ENCODE measurements at places on chromosomes 16 and 17.

DNA sequence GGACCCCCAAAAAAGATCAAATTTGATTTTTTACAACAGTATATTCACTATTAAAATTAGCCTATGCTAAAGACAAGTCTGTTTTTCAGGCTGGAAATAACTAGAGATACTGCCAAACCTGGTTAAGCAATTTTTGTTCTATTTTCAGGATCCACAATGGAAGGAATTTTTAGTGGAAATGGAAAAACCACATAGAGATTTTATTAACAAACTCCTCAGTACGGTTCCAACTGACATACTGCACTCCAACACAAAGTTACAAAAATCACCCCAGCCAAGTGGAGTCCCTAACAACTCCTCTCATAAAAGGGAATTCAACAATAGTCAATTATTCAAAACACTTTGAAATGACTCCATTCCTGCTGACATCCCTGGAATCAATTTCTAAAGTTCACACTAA is 101.6 kb upstream of the TOB1 start:
- DNase-seq: no peak

DNA sequence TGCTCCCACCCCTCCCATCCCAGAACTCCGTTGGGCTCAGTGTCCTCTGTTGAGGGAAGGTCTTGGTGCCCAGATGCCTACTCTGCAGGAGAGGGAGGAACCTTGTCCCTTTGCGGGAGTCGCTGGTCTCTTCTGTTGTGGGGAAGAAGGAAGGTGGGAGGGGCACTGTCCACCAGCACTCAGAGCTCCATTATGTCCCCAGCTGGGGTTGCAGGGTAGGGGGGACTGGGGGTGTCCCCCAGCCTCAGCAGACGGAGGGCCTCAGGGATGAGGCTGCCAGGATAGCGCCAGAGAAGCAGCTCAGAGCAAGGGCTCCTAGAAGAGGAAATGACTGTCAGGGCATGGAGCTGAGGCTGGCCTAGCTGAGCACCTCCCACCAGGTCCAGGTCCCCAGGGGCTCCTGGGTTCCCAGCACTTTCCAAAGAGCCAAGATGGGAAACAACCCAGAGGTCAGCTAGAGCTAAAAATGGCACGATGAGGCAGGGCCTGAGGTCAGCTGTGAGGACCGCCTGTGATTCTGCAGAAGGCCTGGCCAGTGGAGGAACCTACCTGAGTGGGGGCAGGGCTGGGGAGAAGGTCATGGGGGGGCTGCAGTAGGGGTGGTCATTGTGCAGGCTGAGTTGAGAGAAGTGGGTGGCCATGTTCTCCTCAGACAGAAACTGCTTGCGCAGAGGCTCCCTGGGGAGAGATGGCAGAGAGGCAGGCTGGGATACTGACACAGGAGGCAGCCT is 893 bp downstream of the HCFC1R1 start:
- DNase-seq: peak; percentile 89

DNA sequence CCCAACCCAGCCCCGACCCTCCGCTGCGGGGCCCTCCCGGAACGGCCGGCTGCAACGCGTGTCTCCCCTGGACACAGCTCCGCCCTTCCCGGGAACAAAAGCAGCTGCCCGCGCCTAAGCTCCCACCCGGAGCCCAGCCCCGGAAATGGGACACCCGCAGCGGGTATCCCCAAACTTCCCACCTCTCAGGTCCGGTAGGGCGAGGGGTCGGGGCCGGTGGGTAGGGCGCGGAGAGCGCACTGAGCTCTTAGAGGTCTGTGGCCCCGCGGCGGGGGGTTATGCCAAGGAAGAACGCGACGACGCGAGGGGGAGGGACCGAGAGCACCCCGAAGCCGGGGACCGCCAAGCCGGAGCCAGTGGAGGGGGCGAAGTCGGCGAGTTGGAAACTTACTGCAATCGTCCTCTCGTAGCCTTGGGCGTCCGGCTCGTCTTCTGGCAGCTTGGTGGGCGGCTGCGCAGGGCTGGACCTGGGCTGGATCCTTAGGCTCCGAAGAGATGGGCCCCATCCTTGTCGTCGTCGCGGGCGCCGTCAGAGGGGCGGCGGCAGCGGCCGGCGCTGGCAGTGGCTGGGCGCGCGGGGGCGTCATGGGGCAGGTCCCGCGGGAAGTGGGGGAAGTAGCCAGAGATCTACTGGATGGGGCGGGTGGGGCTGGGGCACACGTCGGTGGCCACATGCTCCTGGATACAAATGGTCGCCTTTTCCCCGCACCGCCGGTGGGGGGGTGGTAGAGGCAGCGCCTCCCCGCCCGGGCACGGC is 6.9 kb downstream of the USP6 start:
- DNase-seq: peak; percentile 63

- DNase-seq: no peak
Measured at GRCh38 chr16:22092143-22092933, at the start of gene VWA3A. Gene VWA3A, plus strand, starts transcription at chr16:22092541. Its CDS starts 97 bp downstream, at chr16:22092638.

DNA sequence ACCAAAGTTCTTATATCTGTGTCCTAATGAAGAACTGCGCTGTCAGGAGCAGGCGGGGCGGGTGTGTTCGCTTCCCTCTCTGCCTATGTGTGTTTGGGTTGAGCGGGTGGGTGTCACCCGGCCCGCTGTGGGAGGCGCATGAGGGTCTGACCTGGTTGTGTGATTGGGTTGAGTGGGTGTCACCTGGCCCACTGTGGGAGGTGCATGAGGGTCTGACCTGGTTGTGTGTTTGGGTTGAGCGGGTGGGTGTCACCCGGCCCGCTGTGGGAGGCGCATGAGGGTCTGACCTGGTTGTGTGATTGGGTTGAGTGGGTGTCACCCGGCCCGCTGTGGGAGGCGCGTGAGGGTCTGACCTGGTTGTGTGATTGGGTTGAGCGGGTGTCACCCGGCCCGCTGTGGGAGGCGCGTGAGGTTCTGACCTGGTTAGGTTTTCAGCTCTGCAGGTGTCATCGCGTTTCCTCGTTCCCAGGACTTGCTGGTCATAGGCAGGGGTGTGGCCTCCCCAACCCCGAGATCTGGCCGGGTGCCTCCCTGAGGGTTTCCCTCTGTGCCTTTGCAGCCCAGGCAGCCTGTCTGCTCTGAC is 69.6 kb upstream of the ZNF750 start:
- DNase-seq: no peak

- no peak for DNase-seq
Measured at GRCh38 chr16:79648826-79649225, 48.3 kb upstream of the MAF start.

DNA sequence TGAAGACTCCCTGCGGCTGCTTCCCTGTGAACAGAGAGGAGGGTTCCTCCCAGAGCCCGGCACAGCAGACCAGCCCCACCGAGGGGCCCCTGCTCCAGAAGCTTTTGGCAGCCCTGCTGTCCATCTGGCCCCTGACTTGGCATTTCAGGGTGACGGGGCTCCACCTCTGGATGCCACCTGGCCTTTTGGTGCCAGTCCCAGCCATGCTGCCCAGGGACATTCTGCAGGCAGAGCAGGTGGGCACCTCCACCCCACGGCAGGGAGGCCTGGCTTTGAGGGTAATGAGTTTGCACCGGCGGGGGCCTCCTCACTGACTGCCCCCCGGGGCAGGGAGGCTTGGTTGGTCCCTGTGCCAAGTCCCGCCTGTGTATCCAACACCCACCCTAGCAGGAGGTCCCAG is 20.3 kb upstream of the ZFPM1 start:
- DNase-seq: no peak

GRCh38 chr17:56536766-56537165 is 56.7 kb upstream of the NOG start:
- no peak for DNase-seq

DNA sequence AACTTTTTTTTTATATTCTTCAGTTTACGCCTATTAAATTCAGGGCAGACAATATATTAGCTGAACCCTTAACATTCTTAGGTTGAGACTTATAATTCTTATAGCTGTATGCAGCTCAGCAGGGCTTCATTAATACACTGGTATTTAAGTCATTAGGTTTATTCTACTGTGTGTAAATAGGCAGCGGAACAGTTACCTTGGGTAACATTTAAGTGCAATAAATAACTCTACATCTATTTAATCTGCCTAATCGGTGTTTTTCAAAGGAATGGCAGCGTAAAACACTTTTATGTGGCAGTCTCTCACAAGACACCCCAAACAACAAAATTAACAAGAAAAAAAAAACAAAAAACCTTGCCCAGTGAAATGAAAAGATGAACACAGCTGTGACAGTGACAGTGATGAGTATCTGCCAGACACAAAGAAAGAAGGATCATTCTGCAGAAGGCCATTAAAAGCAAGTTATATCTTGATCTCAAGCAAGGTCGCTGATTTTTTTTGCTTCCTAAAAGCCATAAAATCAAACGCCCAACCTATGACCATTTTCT is 32.6 kb downstream of the KCNJ2 start:
- no peak for DNase-seq

- no peak for DNase-seq
Measured at GRCh38 chr16:813204-813915, 12.8 kb upstream of the GNG13 start.

- peak; percentile 81 for DNase-seq
Measured at GRCh38 chr17:49616601-49617131, 41.0 kb downstream of the NXPH3 start.

- DNase-seq: no peak
Measured at GRCh38 chr16:15874745-15875314, 13.6 kb downstream of the CEP20 start.

DNA sequence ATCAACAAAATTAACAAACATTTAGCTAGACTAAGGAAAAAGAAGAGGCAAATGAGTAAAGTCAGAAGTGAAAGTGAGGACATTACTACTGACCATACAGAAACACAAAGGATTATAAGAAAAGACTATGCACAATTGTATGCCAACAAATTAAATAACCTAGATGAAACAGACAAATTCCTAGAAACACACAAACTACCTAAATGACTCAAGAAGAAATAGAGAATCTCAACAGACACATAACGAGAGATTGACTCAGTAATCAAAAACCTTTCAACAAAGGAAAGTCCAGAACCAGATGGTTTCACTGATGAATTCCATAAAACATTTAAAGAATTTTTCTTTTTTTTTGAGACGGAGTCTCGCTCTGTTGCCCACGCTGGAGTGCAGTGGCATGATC is 35.7 kb upstream of the MYLK3 start:
- no peak for DNase-seq

DNA sequence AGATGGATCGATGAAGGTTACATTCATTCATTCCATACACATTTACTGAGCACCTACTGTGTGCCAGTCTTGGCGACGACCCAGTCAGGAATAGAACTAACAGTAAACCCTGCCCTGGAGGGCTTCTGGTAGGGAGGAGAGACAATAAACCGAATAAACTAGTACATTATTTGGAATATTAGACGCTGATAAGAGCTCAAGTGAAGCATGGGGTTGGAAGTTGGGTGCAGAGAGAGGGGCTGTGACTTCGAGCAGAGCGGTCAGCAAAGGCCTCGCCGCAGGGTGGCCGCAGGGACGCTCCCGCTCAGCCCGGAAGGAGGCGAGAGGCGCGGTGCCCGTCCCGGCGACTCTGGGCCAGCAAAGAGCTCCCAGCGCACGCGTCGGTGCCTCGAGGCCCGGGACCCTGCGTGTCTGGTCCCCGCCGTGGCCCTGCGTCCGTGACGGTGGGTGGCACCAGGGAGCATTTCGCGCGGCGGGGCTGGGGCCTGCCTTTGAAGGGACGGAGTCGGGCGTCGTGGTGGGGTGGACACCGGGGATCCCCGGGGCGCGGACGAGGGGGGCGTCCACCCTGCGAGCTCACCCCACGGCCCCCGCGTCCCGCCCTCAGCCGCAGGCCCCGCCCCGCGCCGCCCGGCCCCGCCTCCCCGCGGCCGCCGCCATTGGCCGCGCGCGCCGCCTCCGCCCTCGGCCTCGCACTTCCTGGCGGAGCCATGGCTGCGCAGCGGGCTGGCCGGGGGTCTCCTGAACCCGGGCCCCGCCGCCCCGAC is at the start of gene KLHL36:
KLHL36 (plus strand) TSS at position 684 of the 767 bp plus-strand sequence. CDS start 2,357 bp downstream, outside the sequence.
- DNase-seq: no peak
